ENCODE measurements at places on chromosomes 5 and 9. TPM values are rescaled to one million over a fixed set of nuclear protein-coding genes. Genes with fewer than 3 reads are reported as not detected.
A peak's percentile ranks its signal among the peaks of the same experiment; 100 is the strongest.

The IL9 gene
- total RNA-seq, result not detected

GRCh38 chr5:143826951-143827444 is 15.0 kb downstream of the HMHB1 start:
- peak; percentile 14 for DNase-seq

DNA sequence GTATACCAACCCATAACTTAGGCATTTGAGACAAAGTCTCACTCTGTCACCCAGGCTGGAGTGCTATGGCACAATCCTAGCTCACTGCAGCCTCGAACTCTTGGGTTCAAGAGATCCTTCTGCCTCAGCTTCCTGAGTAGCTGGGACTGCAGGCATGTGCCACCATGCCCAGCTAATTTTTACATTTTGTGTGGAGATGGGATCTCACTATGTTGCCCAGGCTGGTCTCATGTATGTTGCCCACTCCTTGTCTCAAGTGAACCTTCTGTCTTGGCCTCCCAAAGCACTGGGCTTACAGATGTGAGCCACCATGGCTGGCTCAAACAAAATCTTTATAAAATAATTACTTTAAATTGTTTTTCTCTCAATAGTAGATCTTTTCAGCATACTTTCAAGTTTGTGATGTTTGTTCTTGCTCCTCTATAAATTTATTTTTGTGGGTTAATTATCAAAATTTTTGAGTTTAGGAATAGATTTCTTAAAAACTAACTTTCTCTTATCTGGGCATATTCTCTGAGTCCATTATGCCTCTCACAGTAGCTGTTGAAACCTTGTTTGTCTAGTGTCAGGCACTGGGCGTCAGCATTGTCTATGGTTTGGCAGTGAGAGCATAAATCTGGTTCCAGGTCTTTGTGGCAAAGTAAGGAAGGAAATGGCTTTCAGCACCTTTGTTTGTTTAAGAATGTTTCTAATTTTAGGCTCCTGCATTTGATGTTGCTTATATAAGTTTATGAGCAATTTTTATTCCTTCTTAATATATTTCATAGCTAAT is 38.7 kb downstream of the NLN start:
- DNase-seq, result peak; percentile 18

The DDX4 gene
- total RNA-seq, result not detected

DNA sequence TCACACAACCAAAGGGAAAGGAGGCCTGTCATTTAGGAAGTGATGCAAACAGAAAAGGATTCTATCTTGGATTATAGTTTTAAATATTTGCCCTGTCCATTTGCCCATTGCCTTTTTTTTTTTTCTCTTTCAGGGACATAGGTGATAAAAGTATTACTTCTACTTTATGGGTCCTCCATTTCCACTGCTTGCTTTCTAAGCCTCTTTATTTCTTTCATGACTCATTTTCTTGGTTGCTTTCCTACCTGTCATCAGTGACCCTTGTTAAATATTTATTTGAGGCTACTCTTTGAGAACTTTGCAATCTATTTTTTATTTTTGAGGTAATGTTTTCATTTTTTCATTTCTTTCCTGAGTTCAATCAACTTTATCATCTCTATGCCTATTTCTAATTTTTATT is 522.9 kb upstream of the ARRDC3 start:
- DNase-seq, result no peak

Data from G401 (cell line).